Neural progenitor cell (in vitro differentiated cells): ENCODE measurements at places on chromosomes 7 and 10.

DNA sequence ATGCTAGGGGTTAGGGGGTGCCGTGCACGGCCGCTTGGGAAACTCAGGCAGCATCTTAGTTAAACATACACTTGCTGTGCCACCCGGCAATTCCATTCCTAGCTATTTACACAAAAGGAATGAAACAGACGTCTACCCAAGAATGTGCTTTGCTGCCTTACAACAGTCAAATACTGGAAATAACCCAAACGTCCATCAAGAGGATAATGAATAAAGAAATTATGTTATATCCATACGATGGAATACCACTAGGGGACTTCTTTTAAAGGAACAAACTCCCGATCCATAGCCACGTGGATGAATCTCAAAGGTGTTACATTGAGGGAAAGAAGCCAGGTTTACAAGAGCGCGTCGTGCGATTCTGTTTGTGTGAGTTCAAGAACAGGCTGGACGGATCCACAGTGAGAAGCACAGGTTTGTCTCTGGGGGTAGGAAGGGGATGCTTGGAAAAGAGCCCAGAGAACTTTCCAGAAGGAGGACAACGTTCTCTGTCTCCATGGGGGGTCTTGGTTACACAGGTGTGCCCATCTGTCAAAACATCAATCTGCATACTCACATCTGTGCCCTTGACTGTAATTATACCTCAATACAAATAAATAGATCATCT, 41.8 kb downstream of the STK32C start:
- no peak for DNase-seq

DNA sequence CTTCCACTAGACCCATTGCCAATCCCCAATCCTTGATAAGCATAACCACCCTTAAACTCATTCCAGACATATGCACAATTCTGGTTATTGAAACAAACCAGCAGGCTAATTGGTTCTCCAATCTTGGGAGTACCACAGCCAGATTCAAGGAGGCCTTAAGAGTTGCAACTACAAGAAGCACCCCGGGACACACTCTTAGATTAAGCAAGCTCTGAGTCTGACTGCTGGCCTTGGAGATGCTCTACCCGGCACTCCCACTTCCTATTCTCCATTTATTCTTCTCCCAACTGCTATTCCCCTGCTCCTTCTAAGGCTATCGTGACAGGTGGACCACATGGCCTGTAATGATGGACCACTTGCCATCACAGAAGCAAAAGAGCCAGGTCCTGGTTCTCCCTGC, 40.3 kb downstream of the CYTH3 start:
- no peak for DNase-seq

DNA sequence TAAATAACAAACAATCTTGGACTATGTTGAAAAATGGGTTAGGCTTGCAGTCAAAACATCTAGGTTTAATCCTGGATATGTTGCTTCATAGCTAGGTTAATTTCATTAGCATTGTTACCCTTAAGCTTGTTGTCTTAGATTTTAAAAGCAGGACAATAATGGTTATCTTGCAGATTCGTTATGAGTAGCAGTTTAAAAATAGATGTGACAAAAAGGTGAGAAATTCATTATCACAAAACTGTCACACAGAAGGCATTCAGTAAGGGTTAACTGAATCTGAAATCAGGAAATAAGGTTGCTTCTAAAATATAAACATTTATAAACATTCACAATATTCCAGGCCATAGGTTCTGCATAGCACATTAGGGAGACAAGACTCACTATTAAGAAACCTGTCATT, 429.2 kb upstream of the ETV1 start:
- DNase-seq = no peak

GRCh38 chr10:17113889-17114540, 15.6 kb downstream of the CUBN start:
- DNase-seq = no peak

GRCh38 chr7:108568801-108569380, 615 bp downstream of the THAP5 start:
- DNase-seq = no peak

- DNase-seq = no peak
These were observed 28.9 kb upstream of the SLC26A5 start for GRCh38 chr7:103474956-103475355.
